SW 1271 (cell line): ENCODE measurements at places on chromosomes 4 and X.
A peak's percentile ranks its signal among the peaks of the same experiment; 100 is the strongest.

DNA sequence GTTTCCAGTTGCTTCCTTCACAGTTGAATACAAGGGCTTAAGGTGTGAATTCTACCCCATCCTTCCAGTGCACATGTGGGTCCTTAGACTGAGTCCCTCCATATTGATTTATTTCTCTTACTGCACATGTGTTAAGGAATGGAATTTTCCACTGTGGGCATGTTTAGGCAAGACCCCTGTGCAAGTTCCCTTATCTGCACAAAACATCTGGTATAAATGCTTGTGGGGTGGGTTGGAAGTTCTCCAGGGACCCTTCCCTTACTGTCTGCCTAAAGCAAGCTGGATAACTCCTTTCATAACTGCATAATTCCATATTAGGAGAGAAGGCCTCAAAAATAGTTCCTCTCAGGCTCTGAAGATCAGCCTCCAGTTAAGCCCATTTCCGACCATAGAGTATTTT lies 570.9 kb downstream of the ADGRL3 start:
- DNase-seq = no peak

GRCh38 chr4:100063355-100063754 lies 113.3 kb upstream of the H2AZ1 start:
- DNase-seq = no peak

- DNase-seq = no peak
Measured at GRCh38 chr4:88458104-88458740, 1.3 kb downstream of the HERC5 start.

DNA sequence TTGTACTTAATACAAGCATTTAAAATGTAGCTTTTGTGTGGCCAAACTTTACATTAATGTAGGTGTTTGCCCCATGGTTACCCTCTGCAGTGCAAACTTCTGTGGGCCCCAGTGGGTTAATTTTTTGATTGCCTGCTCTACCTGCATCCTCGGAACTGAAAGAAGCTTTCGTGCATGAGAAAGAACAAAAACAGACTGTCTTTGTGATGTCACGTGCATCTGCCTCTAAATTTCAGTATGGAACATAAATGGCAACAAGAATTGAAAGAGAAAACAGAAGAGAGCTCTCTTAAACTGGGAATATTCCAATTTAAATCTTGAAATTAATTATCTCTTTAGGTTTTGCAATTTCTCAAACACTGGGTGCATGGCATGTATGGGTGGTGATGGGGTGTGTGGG lies 182.4 kb upstream of the LCORL start:
- no peak for DNase-seq

- DNase-seq = no peak
Measured at GRCh38 chr4:25013756-25014661, 16.7 kb downstream of the LGI2 start.

DNA sequence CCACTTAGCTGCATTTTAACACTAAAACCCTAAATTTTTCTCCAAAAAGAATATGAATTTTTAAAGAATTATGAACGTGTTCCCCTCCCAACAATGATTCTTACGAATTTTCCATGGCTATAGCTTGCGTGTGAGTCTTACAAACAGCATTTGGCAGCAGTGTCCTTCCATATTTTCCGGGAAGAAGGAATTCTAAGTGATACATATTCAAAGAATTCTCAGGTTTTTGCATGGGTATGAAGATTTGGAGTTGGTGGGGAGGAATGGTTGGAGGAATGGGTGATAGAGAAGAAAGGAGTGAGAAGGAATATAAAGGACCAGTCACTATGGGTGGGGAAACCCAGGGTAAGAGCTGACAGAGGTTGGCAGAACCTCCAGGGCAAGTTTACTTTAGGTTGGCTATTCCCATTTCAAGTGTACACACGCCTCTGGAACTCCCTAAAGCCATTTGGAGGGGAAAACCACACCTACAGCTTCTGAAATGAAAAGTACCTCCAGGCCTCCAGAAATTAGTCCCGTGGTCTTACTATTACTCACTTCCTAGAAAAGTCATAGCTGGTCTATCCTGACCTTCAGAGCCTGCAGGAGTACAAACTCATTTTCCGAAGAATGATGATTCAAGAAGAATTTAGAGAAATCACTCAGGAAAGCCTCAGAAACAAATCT lies 420.8 kb upstream of the DIPK2B start:
- no peak for DNase-seq

DNA sequence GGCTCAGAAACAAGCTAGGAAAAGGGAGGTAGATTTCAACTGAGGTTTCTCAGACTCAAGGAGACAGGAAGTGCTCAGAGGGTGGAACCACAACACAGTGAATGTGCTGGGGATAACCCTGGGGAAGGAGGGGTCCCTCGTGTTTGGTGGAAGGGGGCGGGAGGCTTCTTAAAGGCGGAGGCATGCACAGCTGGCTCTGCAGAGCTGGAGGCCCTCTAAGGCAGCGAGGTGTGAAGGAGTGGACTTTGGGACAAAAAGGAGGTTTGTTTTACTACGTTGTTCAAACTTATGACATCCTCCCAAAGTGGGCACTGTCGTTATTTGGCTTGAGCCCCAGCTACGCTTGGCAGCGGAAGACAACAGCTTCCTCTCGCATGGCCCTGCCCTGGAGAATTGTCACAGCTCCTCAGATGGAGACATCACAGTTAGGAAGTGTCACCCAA lies 21.7 kb upstream of the MTM1 start:
- no peak for DNase-seq

DNA sequence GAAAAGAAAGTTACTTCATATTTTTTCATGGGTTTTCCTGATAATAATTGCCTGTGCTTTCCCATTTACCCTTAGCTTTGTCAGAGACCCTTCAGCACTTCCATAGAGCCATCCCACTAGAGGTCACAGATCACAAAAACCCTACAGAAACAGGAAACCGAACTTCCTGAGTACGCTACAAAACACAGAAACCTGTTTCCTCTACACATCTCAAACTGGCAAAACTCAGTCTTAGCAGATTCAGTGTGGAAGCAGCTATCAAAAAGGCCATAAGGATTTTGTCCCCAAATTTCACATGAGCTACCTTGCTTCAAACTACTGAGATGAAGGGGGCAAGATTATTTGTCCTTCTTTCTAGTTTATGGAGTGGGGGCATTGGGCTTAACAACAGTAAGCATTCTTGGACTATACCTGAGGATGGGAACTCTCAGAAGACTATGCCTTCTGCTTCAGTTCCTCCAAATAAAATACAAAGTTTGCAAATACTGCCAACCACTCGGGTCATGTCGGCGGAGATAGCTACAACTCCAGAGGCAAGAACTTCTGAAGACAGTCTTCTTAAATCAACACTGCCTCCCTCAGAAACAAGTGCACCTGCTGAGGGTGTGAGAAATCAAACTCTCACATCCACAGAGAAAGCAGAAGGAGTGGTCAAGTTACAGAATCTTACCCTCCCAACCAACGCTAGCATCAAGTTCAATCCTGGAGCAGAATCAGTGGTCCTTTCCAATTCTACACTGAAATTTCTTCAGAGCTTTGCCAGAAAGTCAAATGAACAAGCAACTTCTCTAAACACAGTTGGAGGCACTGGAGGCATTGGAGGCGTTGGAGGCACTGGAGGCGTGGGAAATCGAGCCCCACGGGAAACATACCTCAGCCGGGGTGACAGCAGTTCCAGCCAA lies at the start of gene MMRN1:
TSS of gene MMRN1 (plus strand) at position 206 of the 902 bp plus-strand sequence. CDS start at position 324, 118 bp downstream.
- DNase-seq = no peak

DNA sequence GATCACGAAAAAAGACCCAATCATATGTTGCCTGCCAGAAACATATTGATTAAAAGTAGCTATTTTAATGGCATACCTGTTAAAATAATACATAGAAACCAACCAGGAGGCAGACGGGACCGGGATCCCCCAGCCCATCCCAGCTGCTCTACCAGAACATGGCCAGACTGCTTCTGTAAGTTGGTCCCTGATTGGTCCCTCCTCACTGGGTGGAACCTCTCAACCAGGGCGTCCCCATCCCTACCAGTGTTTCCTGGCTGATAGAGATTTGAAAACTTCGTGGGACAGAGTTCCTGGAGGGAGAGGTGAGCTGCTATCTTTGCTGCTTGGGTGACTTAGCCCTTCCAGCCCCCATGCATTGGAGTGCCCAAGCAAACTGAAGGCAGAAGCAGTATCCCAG lies 256.2 kb downstream of the TRAM1L1 start:
- no peak for DNase-seq

DNA sequence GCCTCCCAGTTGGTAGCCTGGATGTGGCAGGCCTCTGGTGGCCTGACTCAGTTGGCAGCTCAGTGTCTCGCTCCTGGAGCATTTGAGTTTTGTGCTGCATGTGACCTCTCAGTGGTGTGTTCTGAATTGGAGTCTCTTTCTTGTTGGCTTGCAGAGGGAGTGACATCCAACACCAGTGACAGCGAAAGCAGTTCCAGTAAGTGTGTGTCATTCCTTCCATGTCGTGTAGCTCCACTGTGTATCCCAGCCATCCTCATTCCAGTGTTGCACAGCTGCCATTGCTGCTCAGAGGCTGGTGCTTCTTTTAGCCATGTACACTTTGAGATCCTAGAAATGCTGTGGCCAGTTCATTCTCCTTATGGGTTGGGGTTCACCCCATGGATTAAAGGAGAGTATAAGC lies 52.4 kb downstream of the DLG3 start:
- DNase-seq = no peak

- no peak for DNase-seq
Measured at GRCh38 chr4:176671532-176671931, 121.2 kb downstream of the VEGFC start.

GRCh38 chr4:145097331-145097820 lies 620 bp downstream of the ANAPC10 start:
- no peak for DNase-seq

DNA sequence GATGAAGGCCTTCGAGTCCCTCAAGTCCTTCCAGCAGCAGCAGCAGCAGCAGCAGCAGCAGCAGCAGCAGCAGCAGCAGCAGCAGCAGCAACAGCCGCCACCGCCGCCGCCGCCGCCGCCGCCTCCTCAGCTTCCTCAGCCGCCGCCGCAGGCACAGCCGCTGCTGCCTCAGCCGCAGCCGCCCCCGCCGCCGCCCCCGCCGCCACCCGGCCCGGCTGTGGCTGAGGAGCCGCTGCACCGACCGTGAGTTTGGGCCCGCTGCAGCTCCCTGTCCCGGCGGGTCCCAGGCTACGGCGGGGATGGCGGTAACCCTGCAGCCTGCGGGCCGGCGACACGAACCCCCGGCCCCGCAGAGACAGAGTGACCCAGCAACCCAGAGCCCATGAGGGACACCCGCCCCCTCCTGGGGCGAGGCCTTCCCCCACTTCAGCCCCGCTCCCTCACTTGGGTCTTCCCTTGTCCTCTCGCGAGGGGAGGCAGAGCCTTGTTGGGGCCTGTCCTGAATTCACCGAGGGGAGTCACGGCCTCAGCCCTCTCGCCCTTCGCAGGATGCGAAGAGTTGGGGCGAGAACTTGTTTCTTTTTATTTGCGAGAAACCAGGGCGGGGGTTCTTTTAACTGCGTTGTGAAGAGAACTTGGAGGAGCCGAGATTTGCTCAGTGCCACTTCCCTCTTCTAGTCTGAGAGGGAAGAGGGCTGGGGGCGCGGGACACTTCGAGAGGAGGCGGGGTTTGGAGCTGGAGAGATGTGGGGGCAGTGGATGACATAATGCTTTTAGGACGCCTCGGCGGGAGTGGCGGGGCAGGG lies 568 bp downstream of the HTT start:
- DNase-seq = peak; percentile 64

DNA sequence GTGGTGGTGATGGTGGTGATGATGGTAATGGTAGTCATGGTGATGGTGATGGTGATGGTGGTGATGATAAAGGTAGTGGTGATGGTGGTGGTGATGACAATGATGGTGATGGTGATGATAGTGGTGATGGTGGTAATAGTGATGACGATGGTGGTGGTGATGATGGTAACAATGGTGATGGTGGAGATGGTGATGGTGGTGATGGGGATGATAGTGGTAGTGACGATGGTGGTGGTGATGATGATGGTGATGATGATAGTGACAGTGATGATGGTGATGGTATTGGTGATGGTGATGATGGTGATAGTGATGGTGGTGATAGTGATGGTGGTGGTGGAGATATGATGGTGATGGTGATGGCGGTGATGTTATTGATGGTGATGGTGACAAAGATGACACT lies 108.4 kb upstream of the NKX1-1 start:
- no peak for DNase-seq

DNA sequence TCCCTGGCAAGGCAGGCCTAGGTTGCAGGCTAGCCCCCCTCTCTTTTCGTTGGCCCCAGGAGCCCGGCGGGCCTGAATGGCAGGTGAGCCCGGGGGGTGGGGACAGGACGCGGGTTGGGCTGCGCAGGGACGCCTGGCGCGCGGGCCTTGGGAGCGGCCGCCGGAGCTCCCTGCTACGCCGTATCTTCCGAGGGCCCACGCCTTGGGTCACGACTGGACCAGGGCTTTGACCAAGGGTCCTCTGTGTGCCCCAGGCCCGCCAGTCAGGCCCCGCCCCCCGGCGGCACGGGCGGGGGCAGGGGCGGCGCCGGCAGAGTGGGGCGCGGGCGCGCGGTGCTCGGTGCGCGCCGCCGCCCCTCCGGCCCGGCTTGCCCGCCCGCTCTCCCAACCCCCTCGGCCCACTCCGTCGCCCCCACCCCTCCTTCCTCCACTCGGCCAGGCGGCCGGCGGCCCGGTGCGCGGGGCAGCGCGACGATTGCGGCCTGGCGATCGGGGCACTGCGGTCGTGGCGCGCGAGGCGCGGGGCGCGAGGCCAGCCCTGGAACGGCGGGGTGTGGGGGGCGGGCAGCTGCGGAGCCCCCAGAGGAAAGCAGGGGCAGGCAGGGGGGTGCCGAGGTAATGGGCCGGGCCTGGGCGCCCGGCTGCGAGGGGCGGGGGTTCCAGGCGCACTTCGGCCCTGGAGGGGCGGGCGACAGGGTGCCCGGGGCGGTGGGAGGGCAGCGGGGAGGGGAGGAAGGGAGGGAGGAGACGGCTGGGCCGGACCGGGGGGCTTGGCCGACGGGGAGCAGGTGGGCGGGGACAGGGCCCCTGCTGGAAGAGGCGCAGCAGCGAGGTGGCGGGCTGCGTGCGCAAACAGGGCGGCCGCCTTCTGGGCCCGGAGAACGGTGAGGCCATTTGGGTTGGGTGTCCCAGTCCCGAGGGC lies at the start of gene PRRG3:
TSS of gene PRRG3 (plus strand) at position 798 of the 922 bp plus-strand sequence. CDS start 3,357 bp downstream, outside the sequence.
- no peak for DNase-seq
